ENCODE measurements at places on chromosomes 3 and 15. TPM values are rescaled to one million over a fixed set of nuclear protein-coding genes. Genes with fewer than 3 reads are reported as not detected.

Gene CYP11A1
- total RNA-seq, result not detected

Gene CPN2
- not detected for total RNA-seq

Gene LRTM1
- total RNA-seq, result not detected

Gene CHDH
- 0.47 TPM for total RNA-seq

Gene FGD5
- total RNA-seq, result 0.06 TPM

Gene IL5RA
- 0.12 TPM for total RNA-seq

Gene ITGA11
- total RNA-seq, result not detected

Gene ALG1L2
- total RNA-seq, result 2.2 TPM

Gene SHC4
- total RNA-seq, result 0.29 TPM

Gene SLC22A14
- total RNA-seq, result not detected

Gene CCNB2
- 0.44 TPM for total RNA-seq

Gene GOLGA8S
- 0.30 TPM for total RNA-seq

Gene TUSC7
- not detected for total RNA-seq

Gene NPAP1
- not detected for total RNA-seq

Gene SEMA6D
- total RNA-seq, result not detected

Gene RLBP1
- total RNA-seq, result not detected

Gene THRB
- not detected for total RNA-seq

Gene MRAS
- 1.3 TPM for total RNA-seq

Gene GPR15
- total RNA-seq, result 31.2 TPM

Gene TPRA1
- total RNA-seq, result 29.7 TPM

Gene RCCD1
- total RNA-seq, result 14.0 TPM

Gene NANOGP8
- total RNA-seq, result not detected

Gene CDCP1
- 0.44 TPM for total RNA-seq

Gene LSMEM2
- not detected for total RNA-seq

Gene GUCA1C
- not detected for total RNA-seq

Gene FOXB1
- not detected for total RNA-seq

Gene NBEAL2
- total RNA-seq, result 147 TPM

Gene SAMMSON
- total RNA-seq, result not detected

Gene MITF
- 1.5 TPM for total RNA-seq

Gene GABRB3
- 0.08 TPM for total RNA-seq

Gene ADIPOQ
- total RNA-seq, result not detected

Gene ZNF620
- total RNA-seq, result 3.7 TPM

Gene MESP2
- not detected for total RNA-seq

Gene SCAANT1
- total RNA-seq, result not detected

Gene FOXL2
- not detected for total RNA-seq

Gene CCR3
- 0.55 TPM for total RNA-seq

Gene ACKR4
- total RNA-seq, result not detected

Gene SLC35G2
- 0.17 TPM for total RNA-seq

Gene PLCD1
- total RNA-seq, result 93.9 TPM

Gene GPR62
- total RNA-seq, result not detected

Gene SLC28A2
- total RNA-seq, result not detected

Gene MYZAP
- total RNA-seq, result 1.2 TPM

Gene PRR20G
- not detected for total RNA-seq

Gene LYZL4
- total RNA-seq, result not detected

Gene GHRL
- total RNA-seq, result 1.1 TPM

Gene VWA5B2
- total RNA-seq, result not detected

Gene CPB1
- total RNA-seq, result not detected

Gene CDHR4
- 0.17 TPM for total RNA-seq

Gene PPP1R14D
- not detected for total RNA-seq

Gene STARD9
- total RNA-seq, result 6.1 TPM

Gene AHSG
- not detected for total RNA-seq

Gene IQCH
- 2.1 TPM for total RNA-seq

Gene SLC24A5
- not detected for total RNA-seq

Gene NTRK3
- total RNA-seq, result not detected

Gene PPP2R3A
- total RNA-seq, result 0.25 TPM

Gene WDR93
- not detected for total RNA-seq
